ENCODE measurements at places on chromosomes 1 and 21. TPM values are rescaled to one million over a fixed set of nuclear protein-coding genes. Genes with fewer than 3 reads are reported as not detected.

GRCh38 chr1:21706151-21706835 lies 37.1 kb upstream of the RAP1GAP start:
- peak; percentile 23 for DNase-seq

DNA sequence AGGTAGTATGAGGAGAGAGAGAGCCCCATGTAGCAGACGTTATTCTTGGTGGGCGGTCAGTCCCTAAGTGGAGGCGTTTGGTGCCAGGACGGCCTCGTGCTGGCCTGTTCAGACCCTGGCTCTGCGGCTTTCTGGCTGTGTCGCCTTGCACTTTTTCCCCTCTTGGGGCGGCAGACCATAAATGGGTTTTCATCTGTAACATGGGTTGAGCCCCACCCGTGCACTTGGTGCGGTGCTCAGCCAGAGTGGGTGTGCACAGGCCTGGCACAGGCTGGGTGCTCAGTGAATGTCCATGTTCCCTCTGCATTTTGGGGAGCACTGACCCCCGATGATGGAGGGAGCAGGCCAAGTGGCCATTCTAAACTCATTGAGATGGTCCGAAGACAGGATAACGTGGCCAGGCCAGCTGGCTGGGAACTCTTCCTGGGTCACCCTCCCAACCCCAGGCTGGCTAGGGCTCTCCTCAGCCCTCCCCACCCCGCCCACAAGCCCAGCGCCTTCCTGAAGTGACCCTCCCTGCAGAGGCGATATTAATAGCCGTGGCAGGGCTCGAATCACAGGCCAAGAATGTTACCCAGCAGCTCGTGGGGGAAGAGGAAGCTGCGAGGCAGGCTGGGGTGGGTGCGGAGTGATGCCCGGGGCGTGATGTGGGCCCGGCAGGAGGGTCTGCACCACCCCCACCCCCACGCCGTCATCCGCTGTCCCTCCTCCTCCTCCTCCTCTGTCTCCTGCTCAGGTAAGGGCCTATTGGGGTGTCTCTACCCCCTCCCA lies 78.5 kb downstream of the ARHGEF10L start:
- no peak for DNase-seq

GRCh38 chr21:39730418-39731157 lies 14.4 kb upstream of the IGSF5 start:
- no peak for DNase-seq

DNA sequence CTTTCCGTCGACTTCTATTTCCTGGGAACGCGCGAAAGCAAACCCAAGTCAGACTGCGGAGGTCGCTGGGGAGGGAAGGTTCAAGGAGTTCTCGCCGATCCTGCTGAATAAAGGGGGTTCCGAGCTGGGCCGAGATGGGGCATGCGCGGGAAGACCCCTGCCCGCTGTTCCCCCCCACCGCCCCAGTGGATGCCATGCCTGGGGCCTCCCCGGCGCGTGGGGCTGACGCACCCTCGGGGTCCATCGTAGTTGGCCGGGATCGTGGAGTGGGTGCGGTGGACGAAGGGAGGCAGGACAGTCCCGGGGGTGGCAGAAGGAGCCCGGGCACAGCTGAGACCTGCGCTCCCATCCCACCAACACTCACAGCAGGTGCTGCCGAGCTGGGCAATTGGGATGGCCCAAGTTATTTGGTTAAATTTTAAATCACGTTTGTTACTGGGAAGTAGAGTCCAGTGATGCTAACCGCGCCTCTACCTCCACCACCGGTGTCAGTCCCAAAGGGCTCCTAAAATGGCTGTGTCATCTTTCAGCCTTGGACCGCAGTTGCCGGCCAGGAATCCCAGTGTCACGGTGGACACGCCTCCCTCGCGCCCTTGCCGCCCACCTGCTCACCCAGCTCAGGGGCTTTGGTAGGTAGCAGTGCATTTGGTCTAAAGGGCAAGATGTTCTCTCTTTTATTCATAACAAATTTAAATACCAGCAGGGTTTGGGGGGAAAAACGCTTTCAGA lies 801 bp downstream of the MX1 start:
- no peak for DNase-seq

GRCh38 chr1:113861641-113862040 lies 9.9 kb downstream of the PTPN22 start:
- DNase-seq = no peak

GRCh38 chr1:76330991-76331603 lies 256.6 kb downstream of the ST6GALNAC3 start:
- DNase-seq = peak; percentile 57

- DNase-seq = no peak
Measured at GRCh38 chr1:176144526-176144925, 62.6 kb downstream of the COP1 start.

GRCh38 chr1:9589719-9590157 lies 1.0 kb downstream of the TMEM201 start:
- no peak for DNase-seq

Gene LENEP
- total RNA-seq = 1.7 TPM
